Stimulated activated CD8-positive, alpha-beta memory T cell treated with anti-CD3 and anti-CD28 coated beads, Interleukin-4, amount 100 ng/mL, for 48 hours (primary cell): ENCODE measurements at places on chromosomes 5 and 9.

GRCh38 chr5:134139891-134140469 lies 25.5 kb downstream of the TCF7 start:
- DNase-seq, result peak; percentile 25

DNA sequence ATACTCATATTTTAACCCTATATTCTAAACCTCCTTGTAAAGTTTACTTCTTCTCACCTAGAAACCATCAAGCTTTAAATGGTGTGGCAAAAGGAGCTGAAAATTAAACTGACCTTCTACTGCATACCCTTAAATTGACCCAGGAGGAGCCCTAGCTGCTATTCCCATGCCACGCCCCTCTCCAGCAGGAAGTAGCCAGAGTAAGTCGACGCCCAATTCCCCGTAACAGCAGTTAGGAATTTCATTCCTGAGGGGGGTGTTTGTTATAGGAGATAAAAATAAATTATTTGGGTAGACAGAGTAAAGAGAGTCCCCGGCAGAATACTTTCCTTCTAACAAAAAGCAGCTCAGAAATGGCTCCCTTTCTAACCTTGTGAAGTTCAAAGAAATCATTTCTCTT lies 111.8 kb upstream of the FAM174A start:
- no peak for DNase-seq

- DNase-seq, result peak; percentile 68
Observed at GRCh38 chr9:129487658-129488483, 133.0 kb downstream of the C9orf50 start.

- no peak for DNase-seq
Observed at GRCh38 chr9:89815061-89815902, 210.5 kb downstream of the GADD45G start.

DNA sequence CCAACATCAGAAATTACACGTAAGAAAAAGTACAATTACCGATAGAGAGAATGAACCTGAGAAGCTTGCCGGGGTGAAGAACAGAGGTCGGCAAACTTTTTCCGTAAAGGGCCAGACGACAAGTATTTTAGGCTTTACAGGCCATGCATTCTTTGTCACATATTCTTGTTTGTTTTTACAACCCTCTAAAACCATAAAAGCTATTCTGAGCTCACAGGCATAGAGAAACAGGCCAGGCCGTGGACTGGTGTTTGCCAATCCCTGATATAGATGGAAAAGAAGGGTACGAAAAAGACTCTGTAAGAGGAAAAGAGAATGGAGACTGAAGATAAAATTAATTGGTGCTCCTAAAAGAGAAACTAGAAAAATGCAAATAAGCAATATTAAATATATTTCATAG lies 15.4 kb downstream of the SFXN1 start:
- DNase-seq, result no peak

- DNase-seq, result peak; percentile 49
Observed at GRCh38 chr5:151202381-151203139, 21.3 kb downstream of the CCDC69 start.

DNA sequence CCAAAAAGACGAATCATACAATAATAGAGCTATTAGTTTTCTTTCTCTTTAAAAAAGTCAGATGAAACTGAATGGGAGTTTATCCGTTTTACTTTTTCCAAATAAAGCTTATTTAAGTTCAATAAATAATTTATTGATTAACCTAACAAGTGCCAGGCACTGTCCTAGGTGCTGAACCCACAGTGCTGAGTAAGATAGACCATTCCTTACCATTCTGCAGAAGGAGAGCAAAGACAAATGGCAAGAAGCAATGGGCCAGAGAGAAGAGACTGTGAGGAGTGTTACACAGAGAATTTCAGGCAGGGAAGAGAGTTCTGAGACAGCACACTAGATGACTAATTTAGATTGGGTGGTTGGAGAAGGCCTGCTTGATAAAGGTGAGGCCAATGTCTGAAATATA lies 127.2 kb downstream of the AUH start:
- DNase-seq, result no peak

- DNase-seq, result no peak
Observed at GRCh38 chr9:15248621-15249020, 58.4 kb downstream of the TTC39B start.

DNA sequence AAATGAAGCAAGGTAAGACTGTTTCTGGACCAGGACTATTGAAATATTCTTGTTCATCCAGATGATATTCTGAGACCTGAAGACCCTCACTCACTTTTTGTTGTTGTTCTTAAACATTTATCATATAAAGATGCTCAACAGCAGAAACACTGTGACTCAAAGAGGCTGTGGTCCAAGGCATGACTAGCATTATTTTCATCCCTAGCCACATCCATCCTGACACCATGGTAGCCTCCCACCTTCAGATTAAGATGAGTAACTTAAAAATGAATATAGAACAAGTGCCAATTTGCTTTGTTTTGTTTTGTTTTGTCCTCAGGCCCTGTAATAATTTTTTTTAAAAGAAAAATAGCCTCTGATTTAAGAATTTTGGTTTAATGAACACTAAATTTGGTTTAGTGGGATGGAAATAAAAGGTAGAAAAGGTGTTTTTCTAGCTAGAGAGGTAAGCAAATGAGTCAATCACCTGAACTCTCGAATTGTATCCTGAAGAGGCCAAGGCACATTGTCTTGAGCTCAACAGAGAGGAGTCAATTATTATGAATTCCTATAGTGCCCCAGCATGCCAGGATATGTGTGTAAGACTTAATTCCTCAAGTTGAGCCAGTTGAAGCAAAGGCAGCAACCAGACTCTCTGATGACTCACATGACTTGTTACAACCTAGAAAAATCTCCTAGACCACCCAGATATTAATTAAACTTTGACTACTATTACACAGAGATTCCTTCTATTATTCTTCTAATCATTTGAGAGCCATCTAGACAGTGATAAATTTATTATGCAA lies 380.1 kb upstream of the TUSC1 start:
- no peak for DNase-seq

DNA sequence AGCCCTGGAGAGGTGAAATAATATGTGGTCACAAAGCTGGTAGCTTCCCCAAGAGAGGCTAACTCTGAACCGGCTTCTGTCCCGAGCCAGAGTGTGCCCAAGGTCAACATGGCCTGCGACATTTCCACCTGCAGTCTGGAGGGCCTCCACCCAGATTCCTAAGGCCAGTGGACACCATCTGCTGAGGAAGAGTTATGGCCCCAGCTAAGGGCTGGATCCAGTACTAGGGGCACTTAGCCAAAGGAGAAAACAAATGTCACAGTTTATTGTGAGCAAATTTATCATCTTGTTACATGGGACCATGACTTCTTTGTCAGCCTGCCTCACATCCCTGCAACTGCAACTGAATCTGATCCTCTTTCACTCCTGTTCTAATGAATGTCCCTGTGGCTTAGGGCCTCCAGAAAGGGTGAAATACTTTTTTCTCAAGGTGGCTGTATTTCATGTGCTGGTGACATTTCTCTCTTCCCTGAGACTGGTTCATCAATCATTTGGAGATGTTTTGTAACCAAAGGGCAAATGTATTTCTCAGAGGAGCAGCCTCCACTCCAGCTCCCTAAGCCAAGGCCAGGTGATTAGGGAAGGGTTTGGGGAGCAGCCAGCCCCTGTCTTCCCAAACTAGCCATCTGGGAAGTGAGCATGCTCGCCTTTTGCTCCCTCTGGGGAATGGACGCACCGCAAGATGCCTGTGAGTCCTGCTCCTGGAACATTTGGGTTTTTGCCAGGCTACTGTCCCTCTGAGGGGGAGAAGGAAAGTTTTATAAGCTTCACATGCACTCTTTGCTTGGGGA lies 148.3 kb downstream of the CMYA5 start:
- DNase-seq, result no peak

- DNase-seq, result no peak
Observed at GRCh38 chr9:78397045-78397444, 100.1 kb downstream of the PSAT1 start.

GRCh38 chr5:9302218-9302617 lies 243.7 kb downstream of the SEMA5A start:
- DNase-seq, result no peak

- DNase-seq, result no peak
Observed at GRCh38 chr9:112535301-112535700, 48.7 kb downstream of the KIAA1958 start.

- DNase-seq, result no peak
Observed at GRCh38 chr9:90724880-90725279, 76.7 kb upstream of the SYK start.

GRCh38 chr5:150700246-150700593 lies 642 bp downstream of the RBM22 start:
- DNase-seq, result no peak

- DNase-seq, result no peak
Observed at GRCh38 chr9:18073002-18073401, 401.0 kb upstream of the ADAMTSL1 start.

DNA sequence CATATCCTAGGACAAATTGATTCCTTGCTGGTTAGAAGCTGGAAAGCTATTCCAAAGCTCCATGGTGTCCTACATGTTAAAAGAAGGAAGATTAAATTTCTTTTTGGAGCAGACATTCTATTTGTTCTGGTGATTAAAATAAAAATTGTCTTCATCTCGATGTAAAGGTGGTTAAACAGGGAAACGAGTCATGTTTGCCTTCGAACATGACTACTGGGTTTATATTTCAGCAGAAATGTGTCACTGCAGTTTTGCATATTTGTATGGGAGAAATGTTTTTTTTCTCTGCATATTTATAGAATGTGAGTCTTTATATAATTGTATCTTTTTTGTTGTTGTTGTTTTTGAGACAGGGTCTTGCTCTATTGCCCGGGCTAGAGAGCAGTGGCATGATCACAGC lies 36.4 kb downstream of the ADAMTS12 start:
- DNase-seq, result no peak

- no peak for DNase-seq
Observed at GRCh38 chr5:103667068-103667467, 104.5 kb upstream of the NUDT12 start.
